ENCODE measurements at places on chromosomes 7 and 10.

DNA sequence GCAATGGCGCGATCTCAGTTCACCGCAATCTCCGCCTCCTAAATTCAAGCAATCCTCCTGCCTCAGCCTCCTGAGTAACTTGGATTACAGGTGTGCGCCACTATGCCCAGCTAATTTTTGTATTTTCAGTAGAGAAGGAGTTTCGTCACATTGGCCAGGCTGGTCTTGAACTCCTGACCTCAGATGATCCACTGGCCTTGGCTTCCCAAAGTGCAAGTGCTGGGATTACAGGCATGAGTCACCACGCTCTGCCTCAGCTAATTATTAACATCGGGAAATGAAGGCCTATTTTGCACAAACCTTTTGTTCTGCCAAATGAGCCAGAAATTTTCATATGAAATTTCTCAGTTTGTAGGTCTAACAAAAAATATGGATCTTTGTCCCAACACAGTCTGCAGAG lies 106.7 kb upstream of the ODAD2 start:
- no peak for DNase-seq

DNA sequence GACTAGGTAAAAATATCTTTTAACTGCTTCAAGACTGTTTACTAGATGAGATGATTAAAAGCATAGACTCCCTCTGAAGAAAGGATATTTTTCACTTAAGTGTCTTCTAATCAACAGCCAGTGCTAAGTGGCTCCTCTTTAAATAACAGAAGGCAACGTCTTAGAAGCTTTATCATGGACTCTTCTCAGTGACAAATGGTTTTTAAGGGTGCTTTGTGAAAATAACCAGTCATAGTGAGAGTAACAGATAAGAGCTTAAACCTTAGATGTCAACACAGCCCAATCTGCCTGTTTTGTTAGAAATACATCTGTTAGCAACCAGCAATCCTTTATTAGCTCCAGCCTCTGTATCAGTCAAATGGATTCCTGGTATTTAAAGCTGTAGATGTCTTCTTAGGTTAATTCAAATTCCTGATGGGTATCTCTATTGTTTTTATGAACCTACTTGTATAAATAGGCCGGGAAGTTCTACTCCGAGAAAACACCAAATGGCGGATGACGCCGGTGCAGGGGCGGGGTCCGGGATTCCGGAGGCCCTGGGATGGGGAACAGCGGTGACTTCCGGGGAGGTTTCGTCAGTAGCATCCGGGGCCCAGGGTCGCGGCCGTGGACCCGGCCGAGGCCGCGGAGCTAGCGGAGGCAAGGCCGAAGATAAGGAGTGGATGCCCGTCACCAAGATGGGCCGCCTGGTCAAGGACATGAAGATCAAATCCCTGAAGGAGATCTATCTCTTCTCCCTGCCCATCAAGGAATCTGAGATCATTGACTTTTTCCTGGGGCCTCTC lies 285.4 kb downstream of the GPR37 start:
- DNase-seq: no peak

GRCh38 chr7:19377611-19378344 lies 232.6 kb upstream of the FERD3L start:
- no peak for DNase-seq

GRCh38 chr7:136138991-136139390 lies 161.8 kb upstream of the MTPN start:
- DNase-seq: no peak

DNA sequence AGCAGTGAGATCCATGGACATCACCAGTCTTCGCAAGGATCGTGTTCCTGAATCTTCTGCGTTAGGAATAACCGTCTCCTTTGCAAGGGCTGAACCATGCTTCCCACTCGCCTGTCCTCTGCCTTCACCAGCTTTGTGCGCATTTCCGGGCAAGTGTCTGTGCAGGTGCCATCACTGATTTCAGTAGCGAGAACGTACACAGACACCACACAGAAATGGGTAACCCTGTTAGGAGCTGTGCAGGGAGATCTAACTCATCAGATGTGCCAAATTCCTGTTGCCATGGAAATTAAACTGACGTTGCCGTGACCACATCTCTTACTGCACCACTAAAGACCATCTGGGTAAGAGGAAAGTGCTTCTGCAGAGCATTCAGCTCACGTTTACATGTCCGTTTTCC lies 146.3 kb downstream of the DIP2C start:
- peak; percentile 4 for DNase-seq
